ENCODE measurements at places on chromosomes 2 and 18.
A peak's percentile ranks its signal among the peaks of the same experiment; 100 is the strongest.

- no peak for DNase-seq
These were observed 63.6 kb upstream of the SH3RF3 start for GRCh38 chr2:109065391-109065734.

DNA sequence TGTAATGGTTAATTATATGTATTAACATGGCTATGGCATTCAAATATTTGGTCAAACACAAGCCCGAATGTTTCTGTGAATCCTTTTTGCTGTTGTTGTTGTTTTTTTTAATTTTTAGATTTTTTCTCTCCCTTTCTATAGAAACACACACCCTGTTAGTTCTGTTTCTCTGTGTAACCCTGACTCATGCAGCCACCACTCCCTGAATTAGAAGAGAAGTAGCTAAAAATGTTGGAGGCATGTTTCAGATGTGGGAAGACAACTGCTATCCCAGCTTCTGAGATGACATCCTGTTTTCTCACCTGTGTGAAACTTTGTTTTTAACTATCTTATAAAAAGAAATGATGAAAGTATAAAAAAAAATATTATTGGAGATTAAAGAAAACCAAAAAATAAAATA, 219.6 kb upstream of the RGPD4 start:
- no peak for DNase-seq

DNA sequence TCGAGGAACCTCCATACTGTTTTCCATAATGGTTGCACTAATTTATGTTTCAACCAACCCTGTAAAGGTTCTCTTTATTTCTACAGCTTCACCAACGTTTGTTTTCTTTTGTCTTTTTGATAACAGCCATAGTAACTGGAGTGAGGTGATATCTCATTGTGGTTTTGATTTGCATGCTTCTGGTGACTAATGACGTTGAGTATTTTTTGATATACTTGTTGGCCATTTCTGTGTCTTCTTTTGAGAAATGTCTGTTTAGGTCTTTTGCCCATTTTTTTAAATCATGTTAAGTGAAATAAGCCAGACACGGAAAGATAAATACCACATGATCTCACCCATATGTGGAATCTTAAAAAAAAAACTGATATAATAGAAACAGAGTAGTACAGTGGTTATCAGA, 74.8 kb upstream of the SMIM21 start:
- no peak for DNase-seq

DNA sequence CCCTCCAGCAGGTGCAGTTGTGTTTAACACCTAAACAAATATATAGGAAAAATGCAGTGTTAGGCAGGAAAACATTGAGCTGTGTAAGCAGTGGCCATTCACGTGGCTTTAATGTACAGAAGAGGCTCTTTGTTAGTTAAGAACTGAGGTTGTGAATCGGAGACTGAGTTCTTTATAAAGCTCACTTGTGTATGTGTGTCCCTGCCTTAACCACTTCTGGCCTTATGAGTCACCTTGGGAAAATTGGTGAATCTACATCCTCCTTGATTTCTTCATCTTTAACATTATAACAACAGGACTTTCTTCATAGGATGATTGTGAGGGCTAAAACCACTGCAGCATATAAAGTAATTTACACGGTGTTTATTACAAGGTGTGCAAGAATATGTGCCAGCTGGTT, 188.4 kb upstream of the TPO start:
- DNase-seq: no peak

GRCh38 chr18:32867330-32867729, 94.5 kb upstream of the KLHL14 start:
- no peak for DNase-seq

GRCh38 chr2:18522484-18523146, 37.8 kb downstream of the RDH14 start:
- no peak for DNase-seq

DNA sequence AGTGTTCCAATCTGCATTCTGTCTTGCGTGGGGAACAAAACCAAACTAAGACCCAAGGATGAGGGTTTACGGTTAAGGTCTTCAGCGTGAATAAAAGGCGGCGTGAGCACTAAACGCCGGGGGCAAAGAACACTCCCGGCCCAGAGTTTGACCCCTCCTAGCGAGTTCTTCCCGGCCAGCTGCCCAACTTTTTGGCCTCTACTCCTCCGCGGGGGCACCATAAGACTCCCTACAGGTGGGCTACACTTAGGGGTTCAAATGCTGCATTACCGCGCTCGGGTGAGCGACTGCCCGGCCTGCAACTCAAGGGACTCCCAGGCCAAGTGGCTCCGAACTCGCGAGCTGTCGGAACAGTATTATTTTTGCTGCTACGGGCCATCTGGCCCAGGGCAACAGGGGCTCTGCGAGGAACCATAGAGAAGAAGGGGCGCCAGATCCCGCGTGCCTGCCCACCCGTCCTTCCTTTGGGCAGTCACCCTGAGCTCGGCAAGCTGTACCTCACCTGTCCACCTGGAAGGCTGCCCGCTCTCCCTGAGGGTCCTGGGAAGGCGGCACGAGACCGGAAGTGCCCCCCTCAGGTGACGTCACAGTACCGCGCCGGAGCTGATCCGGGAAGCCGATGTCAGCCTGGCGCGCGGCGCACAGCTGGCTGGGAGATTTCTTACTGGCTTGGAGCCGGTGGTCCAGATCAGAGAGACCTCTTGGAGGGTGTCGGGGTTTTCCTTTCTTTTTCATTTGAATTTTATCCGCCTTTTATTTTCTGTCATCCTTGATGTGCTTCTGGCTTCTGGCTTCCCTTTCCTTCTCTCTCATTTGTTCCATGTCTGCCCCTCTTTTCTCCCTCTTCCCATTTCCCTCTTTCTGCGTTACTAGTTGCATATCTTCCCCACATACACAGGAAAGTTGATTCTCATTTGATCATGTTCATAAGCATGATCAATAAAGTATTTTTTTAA, at the start of gene LDAH:
LDAH (minus strand) TSS at position 567 of the 956 bp plus-strand sequence. CDS start 21,638 bp downstream, outside the sequence.
- peak; percentile 84 for DNase-seq

DNA sequence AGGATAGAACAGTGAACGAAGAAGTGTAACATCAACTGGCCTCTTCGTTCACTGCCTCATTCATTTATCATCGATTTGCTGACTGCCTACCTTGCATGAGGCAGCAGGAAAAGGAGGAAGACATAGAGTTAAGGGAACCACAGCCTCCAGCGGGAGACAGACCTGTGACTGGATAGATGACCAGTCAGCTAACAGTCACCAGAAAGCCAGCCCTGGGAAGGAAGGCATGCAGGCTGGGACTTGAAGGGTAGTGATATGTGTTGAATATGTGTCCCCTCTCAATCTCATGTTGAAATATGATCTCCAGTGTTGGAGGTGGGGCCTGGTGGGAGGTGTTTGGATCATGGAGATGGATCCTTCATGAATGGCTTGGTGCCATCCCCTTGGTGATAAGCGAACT, 58.3 kb downstream of the CTIF start:
- no peak for DNase-seq

DNA sequence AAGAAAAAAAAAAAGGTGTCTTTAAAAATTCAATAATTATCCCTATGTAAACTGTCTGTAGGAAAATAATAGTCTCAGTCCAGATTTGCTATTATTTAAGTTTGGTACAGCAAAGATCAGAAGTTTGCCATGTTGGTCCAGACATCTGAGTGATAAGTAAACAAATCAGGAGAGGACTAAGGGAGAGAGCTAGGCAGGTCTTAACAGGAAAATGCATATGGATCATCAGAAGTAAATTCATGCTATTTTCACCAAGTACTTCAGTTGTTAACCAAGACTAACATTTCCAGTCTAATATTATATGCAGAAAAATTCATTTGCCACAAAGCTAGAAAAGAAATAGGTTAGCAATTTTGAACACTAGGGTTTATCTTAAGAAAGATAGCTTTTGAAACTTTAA, 95.0 kb upstream of the STK17B start:
- no peak for DNase-seq

- no peak for DNase-seq
These were observed 1291.6 kb upstream of the GYPC start for GRCh38 chr2:125364192-125364983.

DNA sequence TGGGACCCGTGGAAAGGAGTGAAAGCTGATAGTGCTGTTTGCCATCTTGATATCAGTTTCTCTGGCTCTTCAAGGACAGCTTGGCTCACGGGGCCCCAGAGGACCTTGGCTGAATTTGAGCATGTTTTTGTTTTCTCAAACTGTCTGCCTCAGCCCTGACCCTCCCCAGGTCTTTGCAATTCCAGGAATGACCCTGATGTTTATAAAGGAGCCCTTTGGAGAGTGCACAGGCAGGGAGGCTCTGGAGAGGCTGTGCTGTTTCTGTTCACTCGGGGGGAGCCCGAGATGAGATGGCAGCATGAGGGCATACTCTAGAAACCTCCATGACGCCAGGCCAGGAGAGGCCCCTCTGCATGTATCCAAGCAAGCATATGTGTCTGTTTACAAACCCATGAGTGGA, 16.4 kb downstream of the IGFBP2 start:
- no peak for DNase-seq

GRCh38 chr2:217835931-217836891, 166.6 kb downstream of the TNS1 start:
- no peak for DNase-seq

DNA sequence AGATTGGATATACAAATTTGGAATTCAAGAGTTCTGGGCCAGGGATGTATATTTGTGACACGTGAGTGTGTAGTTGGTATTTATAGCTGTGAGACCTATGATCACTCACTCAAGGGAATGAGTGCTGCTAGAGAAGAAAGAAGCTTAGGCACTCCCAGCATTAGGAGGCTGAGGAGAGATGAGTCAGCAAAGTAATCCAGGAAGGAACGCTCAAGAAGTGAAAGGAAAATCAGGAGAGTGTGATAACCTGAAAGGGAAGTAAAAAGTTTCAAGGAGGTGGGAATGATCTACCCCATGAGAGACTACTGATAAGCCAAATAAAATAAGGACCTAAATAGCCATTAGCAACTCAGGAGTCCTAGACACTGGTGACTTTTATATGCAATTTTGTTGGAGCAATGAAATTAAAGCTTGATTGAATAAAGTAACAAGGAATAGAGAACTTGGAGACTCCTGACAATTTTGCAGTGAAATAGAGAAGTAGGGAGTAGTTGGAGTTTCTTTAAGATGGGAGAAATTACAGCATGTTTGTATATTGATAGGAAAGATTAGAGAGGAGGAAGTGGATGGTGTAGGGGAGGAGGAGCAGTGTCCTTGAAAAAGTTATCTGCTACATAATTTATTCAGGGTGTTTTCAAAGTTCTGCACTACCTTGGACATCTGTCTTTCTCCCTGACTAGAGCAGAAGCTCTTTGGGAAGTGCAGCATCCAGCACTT, 89.9 kb downstream of the UBE2E3 start:
- no peak for DNase-seq

DNA sequence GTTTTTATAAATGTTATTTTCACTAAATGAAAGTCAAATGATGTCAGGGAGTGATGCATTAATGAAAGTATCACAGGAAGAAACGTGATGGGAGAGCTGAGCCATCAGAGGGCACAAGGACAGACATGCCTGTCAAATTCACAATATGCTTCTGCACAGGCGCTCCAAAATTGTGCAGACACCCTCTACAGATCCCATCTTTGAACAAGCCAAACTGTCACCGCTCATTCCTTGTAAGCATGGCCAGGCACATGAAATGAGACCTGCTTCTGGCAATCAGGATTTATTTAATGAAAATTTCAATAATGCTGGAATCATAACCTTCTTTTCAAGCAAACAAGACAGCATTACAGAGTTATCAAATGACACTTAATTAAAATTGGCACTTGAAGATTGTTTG, 20.4 kb upstream of the FSHR start:
- no peak for DNase-seq

DNA sequence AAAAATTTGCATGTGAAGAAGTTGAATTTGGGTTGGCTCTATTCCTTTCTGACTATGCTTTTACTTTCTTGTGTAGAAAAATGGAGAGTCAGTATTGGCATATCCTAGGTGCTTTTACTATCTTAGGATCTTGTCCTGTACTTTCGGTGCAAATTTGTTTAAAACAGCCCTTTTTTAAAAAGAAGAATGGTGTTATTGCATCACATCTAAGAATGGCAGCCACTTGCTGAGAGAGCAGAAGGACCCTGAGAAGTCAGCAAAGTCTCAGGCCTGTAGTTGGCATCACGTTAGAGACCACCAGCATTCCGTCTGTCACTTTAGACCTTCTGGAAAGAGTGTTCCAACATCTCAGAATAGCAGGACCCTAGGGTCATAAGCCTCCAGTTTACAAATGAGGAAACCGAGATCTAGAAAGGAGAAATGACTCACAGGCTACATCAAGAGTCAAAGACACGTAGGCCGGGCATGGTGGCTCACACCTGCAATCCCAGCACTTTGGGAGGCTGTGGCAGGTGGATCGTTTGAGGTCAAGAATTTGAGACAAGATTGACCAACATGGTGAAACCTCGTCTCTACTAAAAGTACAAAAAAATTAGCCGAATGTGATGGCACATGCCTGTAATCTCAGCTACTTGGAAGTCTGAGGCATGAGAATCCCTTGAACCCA, 42.5 kb downstream of the SPATS2L start:
- DNase-seq: no peak

GRCh38 chr2:9692456-9693195, 61.8 kb upstream of the YWHAQ start:
- no peak for DNase-seq

GRCh38 chr2:6787376-6787775, 78.3 kb downstream of the CMPK2 start:
- DNase-seq: no peak

DNA sequence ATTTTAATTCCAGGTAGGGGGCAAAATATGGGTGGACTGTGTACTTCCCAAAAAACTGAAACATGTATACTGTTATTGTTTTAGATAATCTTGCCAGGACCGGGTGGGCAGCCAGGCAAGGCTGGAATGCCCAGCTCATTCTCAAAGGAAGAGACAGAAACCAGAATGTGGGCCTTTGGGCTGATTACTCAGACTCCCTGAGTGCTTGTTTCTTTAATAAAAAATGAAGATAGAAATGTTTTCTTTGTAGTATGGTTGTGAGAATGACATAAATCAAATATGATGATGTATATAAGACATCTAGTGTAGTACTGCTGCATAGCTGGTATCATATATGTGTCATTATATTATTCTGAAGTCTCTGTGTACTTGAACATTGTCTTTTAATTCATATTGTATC, 231.6 kb upstream of the NT5C1B start:
- no peak for DNase-seq

DNA sequence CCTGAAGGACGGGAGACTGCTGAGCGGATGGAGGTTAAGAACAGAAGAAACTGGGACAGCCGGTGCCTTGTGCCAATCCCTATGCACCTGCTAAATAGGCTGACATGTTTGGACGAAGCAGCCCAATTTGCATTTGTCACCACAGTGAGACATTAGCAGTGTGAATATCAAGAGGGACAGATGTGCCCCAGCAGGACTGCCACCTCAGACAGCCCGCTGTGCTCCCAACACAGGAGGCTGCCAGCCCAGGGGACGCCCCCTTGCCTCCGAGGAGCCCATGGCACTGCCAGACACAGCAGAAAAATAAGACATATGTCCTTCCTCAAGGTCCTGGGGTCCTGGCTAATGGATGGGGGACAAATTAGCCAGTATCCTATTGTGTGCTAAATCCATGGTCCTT, 306.7 kb upstream of the POU3F3 start:
- DNase-seq: no peak
